ENCODE measurements at places on chromosomes 4 and X.

DNA sequence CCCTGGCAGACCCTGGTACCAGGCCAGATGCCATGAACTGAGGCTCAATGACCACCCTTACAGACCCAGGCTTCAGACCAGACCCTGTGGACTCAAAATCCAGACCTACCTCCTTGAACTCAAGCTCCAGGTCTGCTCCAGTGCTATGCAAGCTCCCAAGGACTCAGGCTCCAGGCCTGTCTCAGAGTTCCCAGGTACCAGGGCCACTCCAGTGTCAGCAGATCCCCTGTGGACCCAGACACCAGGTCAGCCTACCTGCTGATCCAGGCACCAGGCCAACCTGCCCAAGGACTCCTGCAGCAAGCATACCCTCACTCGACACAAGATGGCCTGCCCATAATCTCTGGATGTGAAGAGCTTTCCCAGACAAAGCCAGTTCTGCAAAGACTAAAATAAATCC is 44.7 kb upstream of the MAGED4 start:
- no peak for DNase-seq

DNA sequence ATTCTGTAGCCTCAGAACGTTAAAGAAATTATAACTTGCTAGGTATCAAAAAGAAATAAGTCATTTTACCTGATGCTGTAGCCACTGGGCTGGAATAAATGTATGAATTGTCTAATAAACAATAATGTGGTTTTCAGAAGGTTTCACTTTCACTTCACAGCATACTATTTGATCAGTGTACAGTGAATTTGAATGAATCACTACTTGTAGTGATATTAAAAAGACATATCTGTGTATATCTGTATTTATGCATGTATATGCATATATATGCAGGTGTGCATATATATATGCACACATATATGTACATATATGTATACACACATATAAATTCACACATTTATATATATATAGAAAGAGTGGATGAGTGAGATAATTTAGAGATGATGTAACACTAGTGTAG is 440.0 kb upstream of the PCDH10 start:
- no peak for DNase-seq

DNA sequence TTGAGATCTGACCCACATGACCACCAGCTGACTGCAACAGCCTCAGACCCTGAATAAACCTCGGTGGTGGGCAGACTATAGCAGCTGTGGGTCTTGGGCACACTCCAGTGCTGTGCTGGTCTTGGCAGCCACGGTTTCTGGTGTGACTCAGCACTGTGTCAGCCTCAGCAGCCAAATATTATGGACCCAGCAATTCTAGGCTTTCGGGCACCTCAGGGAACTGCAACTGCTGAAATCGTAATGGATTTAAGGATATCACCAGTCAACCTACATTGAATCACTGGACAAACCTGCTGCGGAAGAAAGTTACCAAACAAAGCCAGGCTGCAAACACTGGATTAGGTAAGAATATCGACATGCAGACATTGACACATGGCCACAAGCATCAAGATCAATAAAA is 10.5 kb upstream of the UBE2NL start:
- DNase-seq, result no peak

- no peak for DNase-seq
Measured at GRCh38 chr4:141416219-141416618, 195.5 kb downstream of the ZNF330 start.

GRCh38 chr4:141684785-141685184 is 48.4 kb downstream of the IL15 start:
- DNase-seq, result no peak

DNA sequence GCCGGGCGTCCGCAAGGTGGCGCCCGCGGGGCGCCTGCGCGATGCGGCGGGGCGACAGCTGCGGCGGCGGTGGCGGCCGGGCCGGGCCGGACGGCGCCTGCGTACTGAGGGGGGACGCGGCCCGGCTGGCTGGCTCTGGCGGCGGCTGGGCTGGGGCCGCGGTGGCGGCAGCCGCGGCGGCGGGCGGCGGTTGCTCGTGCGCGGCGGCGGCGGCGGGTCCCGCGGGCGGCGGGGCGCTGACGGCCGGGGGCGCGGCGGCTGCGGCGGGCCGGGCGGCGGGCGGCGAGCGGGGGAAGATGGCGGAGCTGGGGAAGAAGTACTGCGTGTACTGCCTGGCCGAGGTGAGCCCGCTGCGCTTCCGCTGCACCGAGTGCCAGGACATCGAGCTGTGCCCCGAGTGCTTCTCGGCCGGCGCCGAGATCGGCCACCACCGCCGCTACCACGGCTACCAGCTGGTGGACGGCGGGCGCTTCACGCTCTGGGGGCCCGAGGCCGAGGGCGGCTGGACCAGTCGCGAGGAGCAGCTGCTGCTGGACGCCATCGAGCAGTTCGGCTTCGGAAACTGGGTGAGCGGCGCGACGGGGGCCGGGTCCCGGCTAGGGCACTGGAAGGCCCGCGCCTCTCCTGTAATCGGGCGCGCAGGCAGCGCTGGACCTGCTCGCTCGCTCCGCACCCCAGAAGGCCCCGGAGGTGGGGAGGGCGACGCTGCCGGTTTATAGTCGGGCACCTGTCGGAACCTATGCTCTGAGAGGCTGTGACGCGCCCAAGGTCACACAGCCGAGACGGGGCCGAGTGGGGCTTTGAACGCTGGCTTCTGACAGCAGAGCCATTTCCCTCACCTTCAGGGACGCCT is at the start of gene TADA2B:
Gene TADA2B (plus strand): TSS at position 89 of the 853 bp plus-strand sequence. CDS start 208 bp downstream, at position 297.
- DNase-seq, result no peak

GRCh38 chr4:107147873-107148272 is 111.8 kb upstream of the DKK2 start:
- DNase-seq, result no peak

DNA sequence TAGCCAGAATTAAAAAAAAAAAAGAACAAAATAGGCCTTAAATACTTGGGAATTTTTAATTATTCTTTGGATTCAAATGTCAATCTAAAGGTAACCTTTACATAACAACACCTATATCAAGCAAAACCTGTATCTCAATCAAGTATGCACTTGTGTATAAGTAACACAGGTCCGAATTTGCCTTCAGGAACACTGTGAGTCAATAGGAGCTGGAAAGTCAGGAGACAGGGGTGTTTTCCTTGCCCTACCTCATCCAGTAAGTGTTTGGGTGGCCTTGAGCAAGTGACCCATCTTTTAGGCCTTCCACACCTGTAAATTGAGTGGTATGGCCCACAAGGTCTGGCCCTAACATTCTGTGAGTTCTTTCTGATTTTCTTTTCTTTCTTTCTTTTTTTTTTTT is 40.8 kb upstream of the VEGFD start:
- DNase-seq, result no peak

GRCh38 chrX:40374486-40374885 is 206.3 kb upstream of the ATP6AP2 start:
- DNase-seq, result no peak

DNA sequence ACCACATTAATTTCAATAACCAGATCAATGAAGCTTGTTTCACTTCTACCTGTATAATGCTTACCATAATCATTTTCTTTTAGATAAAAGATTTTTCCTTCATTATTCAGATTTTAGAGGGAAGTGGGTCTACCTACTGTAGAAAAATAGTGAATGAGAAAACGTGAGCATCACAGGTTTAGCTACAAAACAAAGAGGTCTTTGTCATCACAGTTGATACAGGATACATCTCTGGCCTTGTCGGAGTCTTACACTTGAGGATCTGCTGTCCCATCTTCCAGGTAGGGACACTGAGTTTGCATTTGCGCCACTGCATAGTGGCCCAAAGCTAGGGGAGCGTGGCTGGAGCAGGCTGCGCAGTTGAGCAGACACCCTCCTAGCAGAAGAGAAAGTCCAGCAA is 710 bp downstream of the CLDN24 start:
- DNase-seq, result no peak

DNA sequence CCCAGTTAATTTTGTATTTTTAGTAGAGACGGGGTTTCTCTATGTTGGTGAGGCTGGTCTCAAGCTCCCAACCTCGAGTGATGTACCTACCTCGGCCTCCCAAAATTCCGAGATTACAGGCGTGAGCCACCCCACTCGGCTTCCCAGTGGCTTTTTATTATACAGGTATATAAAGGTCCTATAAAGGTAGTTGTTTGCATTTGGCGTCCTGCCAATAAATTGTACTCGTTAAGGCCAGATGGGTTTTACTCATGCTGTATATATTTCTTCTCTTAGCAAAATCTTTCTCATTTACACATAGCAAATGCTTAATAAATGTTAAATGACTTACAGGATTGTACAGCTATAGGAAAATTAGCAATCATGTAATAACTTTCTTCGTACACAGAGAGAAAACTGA is 6.9 kb downstream of the SHROOM3 start:
- no peak for DNase-seq

- DNase-seq, result peak; percentile 69
Measured at GRCh38 chr4:37977471-37978247, 17.5 kb downstream of the PTTG2 start.

- DNase-seq, result no peak
Measured at GRCh38 chrX:111407948-111408347, 4.0 kb downstream of the DCX start.

- peak; percentile 80 for DNase-seq
Measured at GRCh38 chr4:17511950-17512795, at the start of gene QDPR. Gene QDPR (minus strand): TSS chr4:17512090. CDS start chr4:17512054, 36 bp downstream.

- DNase-seq, result no peak
Measured at GRCh38 chrX:65925592-65925991, 114.3 kb downstream of the VSIG4 start.

- no peak for DNase-seq
Measured at GRCh38 chrX:122583551-122583950, 600.5 kb upstream of the GRIA3 start.

DNA sequence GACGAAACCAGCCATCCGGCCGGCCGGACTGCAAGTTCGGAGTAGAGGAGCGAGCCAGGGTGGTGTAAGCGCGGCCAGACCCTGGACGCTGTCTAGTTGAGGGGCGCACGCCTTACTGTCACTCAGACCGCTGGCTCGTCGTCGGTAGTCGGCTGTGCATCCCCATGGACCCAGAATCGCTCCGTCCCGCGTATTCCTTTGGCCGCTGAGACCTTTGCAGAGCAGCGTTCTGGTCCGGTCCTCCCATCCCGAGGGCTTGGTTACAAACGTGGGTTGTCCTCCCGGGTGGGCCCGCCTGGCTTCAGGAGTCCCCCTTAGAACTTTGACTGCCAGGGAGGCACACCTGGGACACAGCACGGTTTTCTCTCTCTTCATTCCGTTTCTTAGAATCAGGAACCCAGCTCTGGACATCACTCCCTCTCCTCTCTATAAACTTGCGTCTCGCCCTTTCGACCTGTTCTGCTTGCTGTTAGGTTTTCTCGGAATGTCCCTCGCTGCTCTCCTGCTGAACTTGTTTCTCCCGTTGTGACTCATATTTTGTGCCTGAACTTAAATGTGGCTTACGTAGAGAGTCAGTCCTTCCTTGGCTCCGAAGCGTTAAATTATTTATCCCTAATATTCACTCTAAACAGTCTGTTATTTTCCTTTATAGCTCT is 672 bp downstream of the PGM2 start:
- DNase-seq, result no peak

- no peak for DNase-seq
Measured at GRCh38 chr4:112449708-112450107, 66.3 kb downstream of the NEUROG2 start.

- no peak for DNase-seq
Measured at GRCh38 chrX:31747411-31747810, 675.6 kb upstream of the FTHL17 start.

DNA sequence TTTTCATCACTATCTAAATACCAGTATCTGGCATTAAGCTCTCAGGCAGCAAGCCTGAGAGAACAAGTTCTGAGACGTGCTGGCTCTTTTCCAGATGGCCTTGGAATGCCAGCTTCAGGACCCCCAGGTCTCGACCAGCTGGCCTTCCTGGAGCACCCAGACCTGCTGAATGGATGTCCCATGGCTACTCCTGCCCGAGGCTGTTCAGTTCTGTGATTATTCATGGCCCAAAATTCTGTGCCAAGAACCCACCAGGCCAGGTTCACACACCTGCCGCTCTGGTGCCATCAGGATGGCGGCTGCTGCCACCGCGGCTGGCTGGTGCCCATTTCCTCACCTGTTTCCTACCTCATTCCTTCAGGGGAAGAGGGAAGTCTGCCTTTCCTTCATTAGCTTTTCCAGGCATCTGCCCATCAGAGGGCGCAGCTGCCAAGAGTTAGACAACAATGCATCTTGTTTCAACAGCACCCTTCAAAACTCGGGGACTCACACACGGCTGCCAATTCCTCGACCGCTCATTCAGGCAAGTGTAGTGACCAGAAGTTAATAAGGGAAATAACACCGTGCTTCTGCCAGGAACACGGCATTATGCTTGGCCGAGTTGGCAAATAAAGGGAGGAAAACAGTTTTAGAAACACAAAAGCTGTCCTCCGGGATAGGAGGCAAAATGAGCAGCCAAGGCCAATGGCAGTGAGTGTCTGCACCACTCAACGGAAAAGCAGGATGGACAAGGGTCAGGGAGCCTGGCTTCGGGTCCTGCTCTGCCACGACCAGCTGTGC is 173.8 kb downstream of the NSUN7 start:
- peak; percentile 42 for DNase-seq

DNA sequence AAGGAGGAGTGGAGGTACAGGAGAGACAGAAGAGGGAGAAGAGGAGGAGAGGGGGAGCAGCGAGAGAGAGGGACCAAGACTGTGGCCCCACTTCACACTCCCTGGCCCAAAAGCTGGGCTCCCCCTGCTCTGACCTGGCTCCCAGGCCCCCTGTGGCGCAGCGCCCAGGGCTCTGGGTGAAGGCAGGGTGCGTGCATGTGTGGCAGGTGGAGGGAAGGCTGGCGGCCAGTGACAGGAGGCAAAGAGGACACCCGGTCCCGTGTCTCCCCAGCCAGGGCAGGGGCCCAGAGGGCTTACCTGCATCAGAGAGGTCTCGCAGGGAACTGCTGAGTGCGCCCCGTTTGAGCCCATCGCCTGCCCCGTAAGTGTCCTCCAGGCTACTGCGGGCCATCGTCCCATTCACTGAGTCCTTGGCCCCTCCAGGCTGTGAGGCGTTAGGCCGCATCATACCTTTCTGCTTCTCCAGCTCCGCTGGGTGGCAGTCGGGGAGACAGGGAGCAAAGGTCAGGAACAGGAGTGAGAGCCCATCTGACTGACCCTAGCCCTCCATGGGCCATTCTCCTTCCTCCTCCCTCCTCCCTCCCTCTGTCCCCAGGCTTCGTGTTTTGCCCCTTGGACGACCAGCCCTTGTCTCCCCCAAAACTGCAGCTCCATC is 11.1 kb upstream of the KDM5C start:
- DNase-seq, result no peak

DNA sequence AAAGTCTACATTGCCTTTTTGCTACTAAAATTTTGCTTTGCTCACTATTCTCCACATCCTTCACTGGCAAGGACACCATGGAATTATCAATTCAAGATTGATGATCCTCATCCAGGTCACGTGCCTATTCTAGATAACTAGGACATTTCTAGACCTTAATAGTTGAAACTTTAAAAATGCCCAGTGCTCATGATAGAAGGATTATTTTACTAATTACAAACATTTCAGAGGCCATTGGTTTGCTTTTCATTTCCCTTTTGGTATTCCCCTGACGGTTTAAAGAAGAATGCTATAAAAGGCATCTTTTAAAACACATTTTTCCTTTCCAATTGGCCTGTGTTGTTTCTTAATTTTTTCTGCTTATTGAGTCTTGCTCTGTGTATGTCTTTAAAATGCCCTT is 249.4 kb downstream of the NDST4 start:
- no peak for DNase-seq
